ENCODE measurements at places on chromosomes 16 and 17.

GRCh38 chr17:80652756-80653330, 108.2 kb downstream of the RPTOR start:
- no peak for DNase-seq

DNA sequence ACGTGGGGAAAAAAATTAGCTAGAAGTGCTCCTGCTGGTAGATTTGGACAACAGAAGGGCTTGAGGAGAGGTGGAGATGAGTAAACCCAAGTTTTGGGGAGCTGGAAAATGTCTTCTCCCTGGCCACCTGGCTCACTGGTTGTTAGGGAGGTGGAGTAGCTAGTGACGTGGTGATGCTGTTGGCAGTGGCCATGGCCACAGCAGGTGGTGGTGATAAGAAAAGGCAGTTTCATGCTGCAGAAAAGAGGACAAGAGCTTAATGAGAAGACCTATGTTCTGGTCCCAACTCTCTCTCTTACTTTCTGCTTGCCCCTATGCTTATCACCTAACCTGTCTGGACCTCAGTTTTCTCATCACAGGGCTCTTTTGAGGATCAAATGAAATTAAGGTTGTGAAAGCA, 223.5 kb upstream of the N4BP1 start:
- DNase-seq = no peak

- no peak for DNase-seq
These were observed 2.8 kb downstream of the DNAJA3 start for GRCh38 chr16:4428500-4428899.

DNA sequence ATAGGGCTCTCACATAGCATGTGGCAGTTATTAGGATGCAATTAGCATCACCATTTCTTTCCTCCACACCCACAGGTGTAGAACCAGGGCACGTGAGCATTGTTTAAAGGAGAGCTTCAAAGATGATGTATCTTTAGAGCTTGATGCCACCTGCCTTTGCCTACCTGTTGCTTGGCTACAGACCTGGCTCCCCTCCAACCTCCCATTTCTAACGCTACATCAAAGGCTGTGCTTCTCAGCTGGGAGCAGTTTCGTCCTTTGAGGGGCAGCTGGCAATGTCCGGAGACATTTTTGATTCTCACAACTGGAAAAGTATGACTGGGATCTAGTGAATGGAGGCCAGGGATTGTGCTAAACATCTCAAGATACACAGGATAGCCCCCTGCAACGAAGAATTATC, 78.5 kb upstream of the CLEC3A start:
- DNase-seq = no peak

- no peak for DNase-seq
These were observed 84.5 kb downstream of the XYLT1 start for GRCh38 chr16:17386229-17386628.

GRCh38 chr16:120756-121155, 17.7 kb downstream of the NPRL3 start:
- no peak for DNase-seq

GRCh38 chr16:73794994-73795393, 501.6 kb upstream of the PSMD7 start:
- DNase-seq = no peak

DNA sequence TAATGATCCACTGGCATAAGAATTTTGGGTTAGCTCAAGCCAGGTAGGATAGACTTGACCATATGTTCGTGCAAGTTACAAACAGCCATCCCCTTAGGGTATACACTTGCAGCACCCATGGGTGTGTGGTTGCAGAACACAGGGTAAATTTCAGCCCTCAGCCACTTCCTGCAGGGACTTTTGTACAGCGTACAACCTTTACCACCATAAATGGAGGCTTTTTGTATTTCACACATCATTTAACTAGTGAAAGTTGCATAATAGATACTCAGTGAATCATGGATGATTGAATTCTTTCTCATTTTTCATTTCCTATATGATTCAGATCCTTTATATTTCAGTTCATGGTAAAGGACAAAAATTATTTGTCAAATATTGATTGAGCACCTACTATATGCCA, 473.9 kb downstream of the CDH13 start:
- DNase-seq = no peak

GRCh38 chr16:11976850-11977375, 379 bp downstream of the SNX29 start:
- DNase-seq = no peak

GRCh38 chr16:84029297-84030047, 13.1 kb downstream of the SLC38A8 start:
- DNase-seq = no peak

DNA sequence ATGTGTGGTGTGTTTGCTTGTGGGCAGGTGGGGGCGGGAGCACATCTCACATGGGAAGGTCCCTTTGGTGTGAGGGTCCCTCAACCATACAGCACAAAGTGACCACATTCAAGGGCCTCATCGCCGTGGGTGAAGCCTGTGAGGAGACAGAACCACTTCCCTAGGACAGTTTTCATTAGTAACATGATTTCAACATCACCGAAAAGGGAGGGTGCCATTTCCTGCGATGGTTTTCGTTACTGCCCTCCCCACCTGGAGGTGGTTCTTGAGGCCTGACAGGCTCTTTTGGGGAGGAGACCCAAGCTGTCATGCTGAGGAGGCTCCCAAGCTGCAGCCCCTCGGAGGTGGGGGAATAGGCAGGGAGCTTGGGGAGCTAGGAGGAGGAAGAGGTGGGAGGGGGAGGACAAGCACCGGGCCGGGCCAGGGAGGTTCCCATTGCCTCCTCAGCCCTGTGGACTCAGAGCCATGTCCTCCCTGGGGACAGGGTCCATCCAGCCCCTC, 9.5 kb downstream of the CD300LB start:
- DNase-seq = no peak

DNA sequence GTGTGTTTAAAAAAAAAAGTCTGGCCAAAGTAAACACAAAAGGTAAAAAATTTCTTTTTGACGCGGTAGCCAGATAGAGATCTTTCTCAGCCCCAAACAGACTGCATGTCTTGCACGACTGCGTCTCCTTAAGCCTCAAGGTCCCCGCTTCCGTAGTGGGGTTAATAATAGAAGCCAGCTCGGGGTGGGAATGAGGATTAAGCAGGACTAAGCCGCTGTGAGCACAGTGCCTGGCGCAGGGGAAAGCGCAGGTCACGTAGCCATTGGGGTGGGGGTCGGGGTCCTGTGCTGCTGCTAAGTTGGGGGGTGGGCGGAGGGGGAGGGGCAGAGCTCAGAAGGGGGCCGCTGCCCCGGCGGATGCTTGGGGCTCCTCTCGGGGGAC, 521 bp downstream of the GGA2 start:
- no peak for DNase-seq

GRCh38 chr17:77361986-77362620, 221.3 kb downstream of the SEC14L1 start:
- DNase-seq = no peak

DNA sequence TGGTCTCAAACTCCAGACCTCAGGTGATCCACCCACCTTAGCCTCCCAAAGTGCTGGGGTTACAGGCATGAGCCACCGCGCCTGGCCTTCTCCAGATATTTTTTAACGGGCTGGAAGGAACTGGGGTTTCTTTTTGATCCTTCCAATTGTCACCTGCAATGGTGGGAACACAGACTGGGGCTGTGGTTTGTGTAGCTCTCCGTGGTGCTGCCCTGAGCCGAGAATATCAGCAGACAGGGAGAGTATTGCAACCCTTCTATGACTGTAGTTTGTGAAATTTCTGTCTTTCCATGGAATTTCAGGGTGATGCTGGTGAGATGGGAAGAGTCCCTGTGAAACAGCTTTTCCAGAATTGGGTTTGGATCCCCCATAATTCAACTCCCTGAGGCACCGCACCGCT, 263.5 kb downstream of the ENGASE start:
- no peak for DNase-seq

- DNase-seq = peak; percentile 74
These were observed 264.2 kb downstream of the SEC14L1 start for GRCh38 chr17:77404812-77405581.

GRCh38 chr16:9300252-9300651, 208.8 kb downstream of the HAPSTR1 start:
- DNase-seq = no peak

- DNase-seq = no peak
These were observed 3.6 kb downstream of the CD19 start for GRCh38 chr16:28935346-28935745.

DNA sequence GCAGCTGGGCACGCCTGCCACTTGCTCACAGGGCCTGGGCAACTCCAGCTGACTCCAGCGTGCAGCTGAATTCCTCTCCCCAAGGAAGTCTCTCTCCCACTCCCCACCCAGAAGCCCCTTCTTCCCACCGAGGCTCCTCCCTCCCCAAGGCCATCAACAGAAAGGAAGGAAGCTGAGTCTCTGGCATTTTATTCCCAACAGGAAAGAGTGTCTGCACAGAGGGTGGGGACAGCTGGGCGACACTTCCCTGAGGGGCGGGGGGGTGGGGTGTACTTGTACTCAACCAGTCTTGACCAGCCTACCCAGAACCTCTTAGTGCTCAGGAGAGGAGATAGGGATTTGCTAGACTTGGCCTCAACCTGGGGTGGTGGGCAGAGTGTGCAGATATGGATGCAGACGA, at the start of gene EXOC3L1:
TSS of gene EXOC3L1 (minus strand) at position 96 of the 400 bp plus-strand sequence. CDS start 460 bp downstream, outside the sequence.
- no peak for DNase-seq

- no peak for DNase-seq
These were observed 1.4 kb upstream of the NBR1 start for GRCh38 chr17:43169561-43170139.

GRCh38 chr16:79599256-79599836, 1.2 kb downstream of the MAF start:
- DNase-seq = peak; percentile 29

GRCh38 chr16:30567991-30568638, 3.4 kb downstream of the ZNF688 start:
- no peak for DNase-seq

- DNase-seq = no peak
These were observed 2.0 kb upstream of the DUXB start for GRCh38 chr16:75703306-75703705.

DNA sequence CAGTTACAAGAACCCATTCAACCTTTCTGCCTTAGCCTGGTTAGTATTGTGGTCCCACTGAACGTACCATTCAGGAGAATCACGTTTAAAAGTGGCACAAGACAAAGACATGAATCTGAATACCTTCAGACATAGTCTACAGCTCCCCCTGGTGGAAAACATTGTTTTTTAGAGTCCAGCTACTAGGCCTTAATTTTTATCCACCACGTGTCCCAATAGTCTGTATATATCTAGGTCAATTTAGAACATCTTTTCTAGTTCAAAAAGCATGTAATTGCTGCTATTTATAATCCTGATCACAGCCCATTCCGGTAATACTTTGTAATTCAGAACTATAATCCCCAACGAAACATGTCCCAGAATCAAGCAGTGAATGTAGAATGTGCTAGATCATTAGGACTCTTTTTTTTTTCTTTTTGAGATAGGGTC, 13.7 kb upstream of the GUCY2D start:
- DNase-seq = no peak

GRCh38 chr16:22262460-22262859, 34.7 kb upstream of the POLR3E start:
- DNase-seq = no peak

Data from stimulated activated CD4-positive, alpha-beta T cell treated with anti-CD3 and anti-CD28 coated beads, TNF-alpha, amount 100 ng/mL, for 4 hours (primary cell).